HFFc6 (cell line): ENCODE measurements at places on chromosomes 13 and 19. TPM values are rescaled to one million over a fixed set of nuclear protein-coding genes. Genes with fewer than 3 reads are reported as not detected.

- peak; percentile 60 for DNase-seq
Observed at GRCh38 chr19:47713046-47714021, at the start of gene EHD2. Gene EHD2, plus strand, starts transcription at chr19:47713422. Its CDS starts 3,191 bp downstream, at chr19:47716613.

DNA sequence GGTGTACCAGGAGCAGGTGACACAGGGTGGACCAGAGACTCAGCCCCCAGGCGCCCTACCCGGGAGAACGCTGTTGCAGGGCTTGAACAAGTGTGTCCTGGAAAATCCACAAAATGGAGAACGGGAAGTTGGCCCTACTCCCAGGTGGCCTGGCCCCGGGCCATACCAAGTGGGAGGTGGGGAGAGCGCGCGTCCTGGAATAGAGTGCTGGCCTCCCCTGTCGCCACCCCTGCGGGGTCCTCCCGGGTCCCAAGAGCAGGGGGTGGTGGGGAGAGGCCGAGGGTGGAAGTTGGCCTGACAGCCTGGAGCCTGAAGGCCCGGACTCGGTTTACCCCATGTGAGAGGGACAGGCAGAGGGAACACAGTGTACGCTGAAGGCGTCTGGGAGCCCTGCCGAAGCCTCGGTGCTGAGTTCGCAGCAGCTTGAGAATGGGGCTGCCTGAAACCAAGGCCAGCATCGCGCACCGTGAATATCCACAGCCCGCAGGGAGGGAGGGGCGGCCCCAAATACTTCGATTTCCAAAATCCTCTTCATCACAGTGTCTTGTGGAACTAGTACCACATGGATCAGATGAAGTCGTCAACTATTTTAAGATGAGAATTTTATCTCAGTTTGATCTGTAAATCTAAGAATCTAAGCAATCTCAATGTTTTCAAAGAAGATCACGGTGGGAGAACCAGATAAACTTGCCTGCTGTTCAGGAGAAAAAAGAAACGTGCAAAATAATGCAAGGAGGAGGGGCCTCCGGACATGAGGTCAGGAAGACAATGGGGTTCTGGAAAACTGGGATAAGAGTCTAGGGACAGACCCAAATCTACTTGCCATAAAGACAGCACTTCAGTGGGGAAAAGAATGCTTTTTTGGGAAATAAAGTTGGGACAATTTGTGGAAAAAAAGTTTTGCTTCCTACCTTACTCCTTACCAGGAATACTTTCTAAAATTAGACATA, 10.4 kb upstream of the KLF16 start:
- DNase-seq = no peak

DNA sequence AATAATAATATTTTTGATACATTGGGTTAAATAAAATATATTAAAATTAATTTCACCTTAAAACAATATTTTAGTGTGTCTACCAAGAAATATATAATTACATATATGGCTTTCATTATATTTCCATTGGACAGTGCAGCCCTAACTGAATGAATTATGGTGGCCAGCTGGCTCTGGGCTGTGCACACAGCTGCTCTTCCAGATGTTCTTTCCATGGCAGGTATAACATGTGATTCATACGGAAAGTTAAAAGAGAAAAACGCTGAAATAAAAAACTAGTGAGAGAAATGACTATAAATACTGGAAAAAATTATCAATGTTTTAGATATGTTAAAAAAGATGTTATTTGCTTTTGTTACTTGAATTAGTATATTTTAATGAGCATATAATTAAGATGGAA, 216.3 kb downstream of the RGCC start:
- no peak for DNase-seq

DNA sequence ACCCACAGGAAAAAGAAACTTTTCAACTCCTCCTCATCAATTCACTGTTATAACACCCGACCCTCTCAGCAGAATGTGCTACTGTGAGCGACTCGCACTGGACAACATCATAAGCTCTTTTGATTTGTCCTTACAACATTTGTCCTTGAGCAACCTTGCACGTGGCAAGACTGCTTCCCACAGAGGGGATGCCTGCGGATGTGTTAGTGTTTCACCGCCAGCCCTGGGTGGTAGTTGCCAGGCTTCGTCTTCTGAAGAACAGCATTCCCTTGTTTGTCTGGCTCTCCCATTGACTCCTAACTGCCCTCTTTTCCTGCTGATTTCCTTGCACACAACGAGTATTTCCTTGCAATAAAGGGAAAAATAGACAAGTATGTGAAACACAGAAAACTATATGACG, 111.4 kb upstream of the SLC7A1 start:
- DNase-seq = no peak

DNA sequence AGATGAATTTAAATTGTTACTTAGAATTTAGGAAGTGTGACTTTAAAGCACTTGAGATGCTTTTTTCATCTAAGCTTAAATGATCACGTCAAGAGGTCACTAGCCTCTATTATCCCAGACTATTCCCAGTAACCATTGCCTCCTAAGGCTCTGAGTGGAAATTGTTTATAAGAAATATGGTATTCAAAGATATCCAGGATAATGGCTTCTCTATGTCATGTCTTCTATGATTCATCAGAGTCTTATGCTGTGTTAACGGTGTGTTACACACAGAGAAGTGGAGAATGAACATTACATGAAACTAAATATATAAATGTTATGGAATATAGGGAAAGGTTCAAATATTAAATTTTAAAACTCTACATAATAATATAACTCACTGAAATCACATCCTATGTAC, 79.8 kb upstream of the NBEA start:
- DNase-seq = peak; percentile 3

- DNase-seq = no peak
Observed at GRCh38 chr13:28548872-28549271, 53.9 kb upstream of the FLT1 start.

DNA sequence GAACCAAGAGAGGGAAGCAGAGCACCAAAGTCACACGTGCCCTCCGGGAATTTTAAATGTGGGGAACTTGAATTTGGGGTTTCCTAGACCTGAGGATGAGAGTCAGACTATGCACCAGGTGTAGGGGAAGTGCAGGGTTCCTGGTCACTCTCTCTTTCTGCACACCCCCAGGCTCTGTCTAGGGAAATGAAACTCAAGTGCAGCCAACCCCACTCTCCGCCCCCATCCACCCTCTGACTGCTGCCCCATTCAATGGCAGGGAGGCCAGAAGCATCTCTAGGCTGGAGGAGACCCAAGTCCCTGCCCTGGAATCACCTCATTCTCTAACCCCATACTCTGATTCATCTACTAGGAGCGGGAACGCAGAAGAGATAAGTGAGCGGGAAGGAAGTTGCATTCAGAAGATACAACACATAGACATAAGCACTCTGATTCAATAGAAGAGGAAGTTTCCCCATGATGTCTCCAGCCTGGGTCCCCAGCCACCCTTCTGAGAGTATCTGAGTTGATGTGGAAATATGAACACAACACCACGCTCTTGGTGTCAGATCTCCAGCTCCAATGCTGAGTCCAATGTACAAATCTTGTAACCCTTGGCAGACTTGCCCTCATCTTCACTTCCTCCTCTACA, 4.7 kb upstream of the SIGLEC14 start:
- no peak for DNase-seq

GRCh38 chr13:108383667-108384066, 114.1 kb downstream of the TNFSF13B start:
- no peak for DNase-seq

DNA sequence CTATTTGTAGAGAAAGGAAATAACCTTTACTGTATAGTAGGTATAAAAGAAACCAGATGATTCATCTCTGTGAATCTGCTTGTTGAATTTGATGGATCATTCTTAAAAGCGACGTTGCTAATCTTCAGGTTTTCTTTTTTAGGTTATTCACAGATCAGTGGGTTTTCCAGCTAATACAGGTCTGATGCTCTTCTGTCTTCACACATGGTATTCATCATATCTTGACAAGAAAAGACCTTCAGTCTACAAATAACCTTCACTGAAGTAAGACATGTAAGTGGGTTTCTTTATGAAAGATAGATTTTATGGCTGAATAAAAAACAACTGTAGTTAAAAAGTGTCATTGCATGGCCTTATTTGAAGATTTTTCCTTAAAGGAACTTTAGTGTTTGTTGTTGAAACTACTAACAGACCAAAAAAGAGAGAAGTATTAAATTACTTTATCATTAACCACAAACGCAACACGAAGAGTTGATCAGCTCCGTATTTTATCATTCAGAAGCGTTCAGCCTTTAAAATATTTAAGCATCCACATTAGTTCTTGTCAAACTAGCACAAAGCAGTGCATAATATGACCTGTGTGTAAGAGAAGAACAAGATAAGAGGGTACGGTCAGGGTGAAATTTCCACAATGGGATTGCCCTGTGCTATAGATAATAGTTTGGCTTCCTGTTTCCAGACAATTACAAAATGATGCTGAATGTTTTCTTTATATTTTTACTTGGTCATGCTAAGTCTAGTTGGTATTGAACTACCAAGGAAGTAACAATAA, 299.5 kb downstream of the MZT1 start:
- DNase-seq = no peak

- no peak for DNase-seq
Observed at GRCh38 chr19:56158170-56158757, 17.2 kb downstream of the ZNF444 start.

- DNase-seq = no peak
Observed at GRCh38 chr19:5971714-5972354, 6.1 kb downstream of the RANBP3 start.

GRCh38 chr19:18551631-18552030, 6.0 kb upstream of the KXD1 start:
- DNase-seq = no peak

GRCh38 chr13:77285098-77285497, 41.8 kb downstream of the MYCBP2 start:
- DNase-seq = no peak

GRCh38 chr19:33358408-33358807, 15.1 kb upstream of the CEBPG start:
- no peak for DNase-seq

DNA sequence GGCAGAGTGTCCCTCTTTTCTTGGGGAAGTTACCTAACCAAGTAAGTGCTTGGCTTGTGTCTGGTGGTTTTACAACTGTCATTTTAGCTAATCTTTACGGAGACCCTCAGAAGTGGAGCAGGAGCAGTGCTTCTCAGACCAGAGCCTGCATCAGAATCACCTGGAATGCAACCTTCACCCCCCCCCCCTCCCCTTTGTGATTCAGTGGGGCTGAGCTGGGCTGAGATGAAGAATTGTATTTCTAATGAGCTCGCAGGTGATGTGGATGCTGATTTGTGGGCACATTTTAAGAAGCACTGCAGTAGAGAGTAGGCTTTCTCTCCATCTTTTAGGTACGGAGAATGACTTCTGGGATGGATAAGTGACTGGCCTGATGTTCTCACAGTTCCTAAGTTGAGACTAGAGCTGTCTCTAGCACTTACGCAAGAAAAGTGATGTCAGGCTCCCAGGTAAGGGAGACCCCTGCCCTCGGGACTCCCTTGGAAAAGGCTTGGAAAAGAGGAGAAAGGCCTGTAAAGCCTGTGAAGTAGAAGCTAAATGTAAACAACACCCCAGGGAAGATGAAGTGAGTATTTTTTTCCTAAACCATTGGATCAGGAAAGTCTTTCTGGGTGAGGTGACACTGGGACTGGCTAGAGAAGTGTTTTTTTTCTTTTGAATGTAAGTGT, 23.3 kb upstream of the RNF113B start:
- DNase-seq = no peak

GJB6 gene
- not detected in 2 replicates for total RNA-seq

ABHD8 gene
- total RNA-seq = 6.6 to 9.2 TPM (median 8.3 TPM) in 3 replicates

TINCR gene
- total RNA-seq = 0.05 to 0.13 TPM in 2 of 3 replicates, not detected in the other

MYBPC2 gene
- not detected in 3 replicates for total RNA-seq

C13orf42 gene
- total RNA-seq = not detected in 3 replicates

ITGBL1 gene
- total RNA-seq = 92.4 to 108 TPM (median 104 TPM) in 3 replicates

CEACAM20 gene
- not detected in 3 replicates for total RNA-seq

ZNF66 gene
- 0.65 to 1.3 TPM (median 1.2 TPM) in 3 replicates for total RNA-seq
